ENCODE measurements at places on chromosomes 5 and 9. TPM values are rescaled to one million over a fixed set of nuclear protein-coding genes. Genes with fewer than 3 reads are reported as not detected.

GRCh38 chr9:103215197-103215596, 220.1 kb downstream of the CYLC2 start:
- no peak overlapping the region for H3K27ac ChIP-seq
- no peak for DNase-seq
- no peaks in the 10 kb centered on the region for H3K27me3 ChIP-seq
- H3K36me3 ChIP-seq = no peaks in the 10 kb centered on the region

CAMSAP1 gene
- total RNA-seq = 45.3 TPM

GRCh38 chr9:673264-673965, 168.1 kb upstream of the DMRT1 start:
- no peak overlapping the region for H3K27ac ChIP-seq
- H3K4me3 ChIP-seq = no peak overlapping the region
- no peak for DNase-seq

DNA sequence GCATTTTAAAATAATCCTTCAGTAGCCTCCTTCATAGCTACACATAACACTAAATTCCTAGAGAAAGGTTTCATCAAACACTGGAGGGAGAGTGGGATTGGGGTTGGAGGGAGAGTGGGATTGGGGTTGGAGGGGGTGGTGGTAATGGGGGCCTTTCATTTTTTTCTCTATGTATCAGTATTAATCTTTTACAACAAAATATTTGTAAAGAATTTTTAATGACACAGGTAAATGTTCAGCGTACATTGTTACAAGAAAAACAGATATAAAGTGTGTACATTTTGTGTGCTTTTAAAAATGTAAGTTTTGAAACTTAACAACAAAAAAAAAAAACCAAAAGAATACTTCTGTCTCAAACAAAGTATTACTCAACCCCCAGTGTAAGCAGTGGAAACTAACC, 266.4 kb downstream of the DENND1A start:
- no peak overlapping the region for H3K27ac ChIP-seq
- no peaks in the 10 kb centered on the region for H3K4me1 ChIP-seq
- no peak for DNase-seq

- H3K36me3 ChIP-seq = no peaks in the 10 kb centered on the region
- no peaks in the 10 kb centered on the region for H3K4me1 ChIP-seq
- no peaks in the 10 kb centered on the region for H3K27me3 ChIP-seq
- H3K27ac ChIP-seq = no peak overlapping the region
- no peak for DNase-seq
These were observed 137.4 kb downstream of the PLK2 start for GRCh38 chr5:58322453-58322852.

SOX30 gene
- total RNA-seq = 0.20 TPM

CATSPER3 gene
- not detected for total RNA-seq

- H3K36me3 ChIP-seq = peaks cover 32% of the 10 kb centered on the region
- H3K4me3 ChIP-seq = no peak overlapping the region
- no peaks in the 10 kb centered on the region for H3K4me1 ChIP-seq
- no peaks in the 10 kb centered on the region for H3K27me3 ChIP-seq
- DNase-seq = no peak
These were observed 29.5 kb downstream of the CCNH start for GRCh38 chr5:87383216-87383615.

GMCL2 gene
- not detected for total RNA-seq

DNA sequence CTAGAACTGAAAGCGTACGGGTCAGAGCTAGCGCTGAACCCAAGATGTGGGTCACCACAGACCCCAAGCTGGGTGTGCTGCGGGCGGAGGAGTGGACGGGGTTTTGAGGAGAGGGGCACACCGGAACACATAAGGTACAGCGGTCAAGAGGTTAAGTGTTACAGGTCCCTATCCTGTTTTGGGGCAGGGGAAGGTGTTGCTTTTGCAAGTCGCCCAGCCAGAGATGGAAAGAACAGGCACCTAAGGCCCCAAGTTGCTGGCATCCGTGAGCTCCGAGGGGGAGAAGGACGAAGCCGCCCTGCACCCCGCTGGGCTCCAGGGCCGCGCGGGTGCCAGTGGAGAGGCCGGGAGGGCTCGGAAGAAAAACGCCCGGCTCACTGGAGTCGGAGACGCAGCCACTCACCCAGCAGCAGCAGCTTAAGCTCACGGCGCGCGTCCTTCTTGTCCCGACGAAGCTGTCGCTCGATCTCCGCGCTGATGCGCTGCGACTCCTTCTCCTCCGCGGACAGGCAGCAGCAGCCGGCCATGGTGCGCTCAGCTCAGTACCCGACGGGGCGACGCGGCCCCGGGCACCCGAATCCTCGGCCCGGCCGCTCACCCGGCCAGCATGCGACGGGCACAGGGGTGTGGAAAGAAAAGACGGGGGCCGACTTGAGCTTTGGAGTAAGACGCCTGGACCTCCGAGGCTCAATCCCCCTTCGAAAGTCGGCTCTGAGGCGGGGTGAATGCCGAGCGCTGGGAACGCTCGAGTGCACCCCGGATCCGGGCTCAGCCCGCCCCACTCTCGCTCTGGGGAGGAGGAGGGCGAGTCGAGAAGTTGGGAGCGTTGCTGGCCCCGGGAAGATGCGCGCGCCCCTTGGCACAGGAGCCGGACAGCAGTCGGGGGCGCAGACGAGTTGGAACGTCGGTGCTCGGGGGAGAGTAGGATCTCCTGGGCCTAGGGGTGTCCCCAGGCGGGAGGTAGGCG, 572 bp downstream of the GNA14 start:
- peaks cover 11% of the 10 kb centered on the region for H3K4me1 ChIP-seq
- no peak for DNase-seq
- H3K36me3 ChIP-seq = no peaks in the 10 kb centered on the region
- H3K27me3 ChIP-seq = peaks cover 12% of the 10 kb centered on the region
- no peak overlapping the region for H3K27ac ChIP-seq

DNA sequence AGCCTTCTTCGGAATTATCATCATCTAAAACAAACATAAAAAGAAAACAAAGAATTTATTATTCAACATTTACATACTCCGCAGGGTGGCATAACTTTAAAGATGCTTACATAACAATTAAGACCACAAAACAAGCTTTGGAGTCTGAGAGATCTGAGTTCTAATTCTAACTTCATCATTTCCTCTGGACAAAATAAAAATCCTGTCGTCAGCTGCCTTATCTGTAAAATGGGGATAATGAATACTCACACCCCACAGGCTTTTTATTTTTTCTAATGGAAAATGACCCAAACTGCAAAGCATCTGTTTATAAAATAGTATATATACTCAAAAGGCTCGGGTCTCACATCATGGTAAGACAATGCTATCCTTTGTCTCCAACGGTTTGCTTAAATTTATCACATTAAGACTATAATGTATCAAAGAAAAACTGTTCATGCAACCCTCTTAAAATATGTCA, 4.3 kb downstream of the ARRDC3 start:
- no peaks in the 10 kb centered on the region for H3K36me3 ChIP-seq
- peak overlapping the region; percentile 92 for H3K27ac ChIP-seq
- no peak overlapping the region for H3K4me3 ChIP-seq
- DNase-seq = no peak

- H3K27ac ChIP-seq = no peak overlapping the region
- no peaks in the 10 kb centered on the region for H3K36me3 ChIP-seq
- H3K4me1 ChIP-seq = no peaks in the 10 kb centered on the region
- no peak overlapping the region for H3K4me3 ChIP-seq
- DNase-seq = no peak
- H3K27me3 ChIP-seq = no peaks in the 10 kb centered on the region
These were observed 1381.8 kb downstream of the EFNA5 start for GRCh38 chr5:106288979-106289378.

GRCh38 chr5:79333852-79334557, 98.1 kb downstream of the JMY start:
- no peak overlapping the region for H3K4me3 ChIP-seq
- no peaks in the 10 kb centered on the region for H3K27me3 ChIP-seq
- H3K4me1 ChIP-seq = no peaks in the 10 kb centered on the region
- H3K27ac ChIP-seq = no peak overlapping the region

DNA sequence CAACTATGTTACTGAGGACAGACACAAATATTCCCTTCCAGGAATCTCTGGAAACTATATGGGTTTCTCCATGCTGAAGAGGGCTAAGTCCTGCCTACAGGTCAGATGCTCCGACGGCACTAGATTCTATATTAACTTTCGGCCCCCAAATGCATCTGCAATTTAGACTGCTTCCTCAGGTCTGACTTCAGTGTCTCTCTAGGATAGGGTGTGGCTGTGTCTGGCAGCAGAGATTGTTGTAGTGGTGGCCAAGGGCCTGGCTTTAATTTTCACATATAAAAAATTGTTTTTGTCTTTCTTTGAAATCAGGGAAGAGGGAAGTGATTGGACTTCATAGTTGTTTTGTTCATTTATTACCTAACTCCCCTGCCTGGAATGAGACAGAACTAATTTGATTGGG, 101.8 kb downstream of the PJA2 start:
- H3K4me3 ChIP-seq = no peak overlapping the region
- DNase-seq = no peak
- no peaks in the 10 kb centered on the region for H3K36me3 ChIP-seq
- no peaks in the 10 kb centered on the region for H3K4me1 ChIP-seq

POC5 gene
- 16.0 TPM for total RNA-seq

DNA sequence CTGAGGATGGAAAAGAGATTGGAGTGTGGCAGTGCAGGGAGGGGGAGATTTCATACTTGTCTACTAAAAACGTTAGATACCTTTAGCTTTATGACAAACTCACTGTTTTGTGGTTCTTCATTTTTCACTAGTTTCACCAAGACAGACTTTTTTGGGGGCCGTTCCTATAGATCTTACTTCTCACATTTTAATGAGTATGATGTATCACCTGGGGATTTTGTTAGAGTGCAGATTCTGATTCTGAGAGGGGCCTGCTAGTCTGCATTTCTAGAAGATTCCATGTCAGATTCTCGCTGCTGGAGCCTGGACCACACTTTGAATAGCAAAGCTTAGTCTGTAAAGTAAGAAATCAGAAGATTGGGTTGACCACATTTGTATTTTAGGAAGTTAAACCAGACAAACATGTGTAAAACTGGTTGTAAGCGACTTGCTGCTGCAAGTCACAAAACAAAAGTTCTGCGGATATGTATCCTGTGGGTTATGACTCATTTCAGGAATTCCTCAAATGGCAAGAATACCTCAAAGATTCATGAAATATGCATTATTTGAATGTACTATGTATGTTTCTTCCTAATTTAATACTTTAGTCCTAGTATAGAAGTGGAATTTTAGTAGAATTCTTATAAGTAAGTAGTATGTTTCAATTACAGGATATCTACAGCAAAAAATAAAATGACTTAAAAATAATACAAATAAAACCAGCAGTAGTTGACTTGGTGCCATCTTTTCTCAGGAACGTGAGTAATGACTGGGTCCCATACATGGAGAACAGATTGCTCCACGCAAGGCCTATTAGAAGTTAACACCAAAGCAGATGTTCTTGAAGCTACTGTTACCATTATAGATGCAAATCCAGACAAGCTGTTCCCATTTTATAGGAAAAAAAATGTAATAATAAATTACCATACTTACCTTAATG, 27.8 kb downstream of the NFIL3 start:
- H3K4me3 ChIP-seq = no peak overlapping the region
- no peaks in the 10 kb centered on the region for H3K4me1 ChIP-seq
- H3K27ac ChIP-seq = peak overlapping the region; percentile 75
- DNase-seq = no peak
- H3K36me3 ChIP-seq = no peaks in the 10 kb centered on the region
- no peaks in the 10 kb centered on the region for H3K27me3 ChIP-seq

- no peaks in the 10 kb centered on the region for H3K27me3 ChIP-seq
- DNase-seq = no peak
- H3K4me1 ChIP-seq = no peaks in the 10 kb centered on the region
- no peak overlapping the region for H3K4me3 ChIP-seq
- H3K36me3 ChIP-seq = no peaks in the 10 kb centered on the region
- no peak overlapping the region for H3K27ac ChIP-seq
These were observed 26.7 kb upstream of the IZUMO3 start for GRCh38 chr9:24572406-24572805.

GABRA1 gene
- total RNA-seq = not detected

GRCh38 chr5:103410172-103410571, 151.6 kb downstream of the MACIR start:
- H3K27me3 ChIP-seq = no peaks in the 10 kb centered on the region
- no peaks in the 10 kb centered on the region for H3K36me3 ChIP-seq
- no peak overlapping the region for H3K4me3 ChIP-seq

INSL6 gene
- total RNA-seq = 0.46 TPM

DNA sequence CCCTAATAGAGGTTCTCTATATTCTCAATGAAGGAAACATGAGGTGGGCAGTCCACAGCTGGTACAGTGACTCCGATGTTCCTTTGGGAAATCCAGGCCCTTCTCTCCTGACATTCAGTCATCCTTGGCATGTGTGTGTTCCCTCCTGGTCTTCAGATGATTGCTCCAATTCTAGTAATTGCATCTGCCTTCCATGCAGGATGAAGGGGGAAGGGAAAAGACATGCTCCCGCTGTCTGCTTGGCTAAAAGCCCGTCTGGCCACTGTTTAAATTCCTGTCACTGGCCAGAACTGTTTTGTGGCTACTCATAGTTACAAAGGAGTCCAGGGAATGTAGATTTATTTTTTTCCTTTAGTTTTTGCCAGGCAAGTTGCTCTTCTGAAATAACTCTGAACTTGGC, 65.0 kb downstream of the MAST4 start:
- H3K27me3 ChIP-seq = no peaks in the 10 kb centered on the region
- H3K4me3 ChIP-seq = no peak overlapping the region
- no peak overlapping the region for H3K27ac ChIP-seq
- peaks cover 6% of the 10 kb centered on the region for H3K4me1 ChIP-seq
- peak; percentile 62 for DNase-seq
- H3K36me3 ChIP-seq = no peaks in the 10 kb centered on the region

DNA sequence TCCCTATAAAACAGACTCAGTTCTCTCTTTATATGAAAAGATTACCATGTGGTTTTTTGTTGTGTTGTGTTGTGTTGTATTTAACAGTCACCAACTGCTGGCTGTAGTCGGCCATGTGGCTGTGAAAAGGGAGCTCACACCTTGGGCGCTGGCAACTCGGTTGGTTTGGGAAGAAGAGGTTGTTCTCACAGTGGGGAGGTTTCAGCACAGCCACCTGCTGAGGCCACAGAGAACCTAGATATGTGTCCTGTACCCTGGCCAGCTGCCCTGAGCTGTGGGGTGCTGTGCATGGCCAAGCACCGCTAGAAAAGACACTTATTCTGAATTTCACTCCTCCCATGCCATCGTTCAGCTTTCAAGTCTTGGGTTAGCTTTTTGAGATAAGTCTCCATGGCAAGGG, 58.8 kb downstream of the SYK start:
- no peak overlapping the region for H3K27ac ChIP-seq
- H3K4me1 ChIP-seq = no peaks in the 10 kb centered on the region
- no peak for DNase-seq

DNA sequence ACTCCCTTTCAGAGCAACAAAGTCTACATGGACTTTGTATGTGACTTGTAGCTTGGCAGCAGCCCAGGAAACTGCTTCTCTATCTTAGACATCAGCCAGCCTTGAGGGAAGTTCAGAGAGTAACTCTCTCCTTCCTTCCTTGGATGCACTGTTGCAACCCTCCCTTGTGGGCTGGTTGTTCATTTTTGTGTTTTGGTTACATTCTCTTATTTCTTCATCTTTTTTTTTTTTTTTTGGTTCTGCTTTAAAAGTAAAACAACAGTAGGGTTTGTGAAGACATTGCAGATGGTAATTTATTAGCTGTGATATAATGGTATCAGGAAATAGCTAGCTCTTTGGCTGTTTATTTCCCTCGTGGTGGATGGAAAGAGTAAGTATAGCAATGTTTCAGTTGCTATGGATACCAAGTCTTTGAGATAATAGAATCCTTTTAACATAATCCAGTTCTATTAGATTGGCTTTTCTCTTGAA, 97.9 kb upstream of the MAMDC2 start:
- H3K27ac ChIP-seq = no peak overlapping the region
- H3K4me3 ChIP-seq = no peak overlapping the region
- peaks cover 5% of the 10 kb centered on the region for H3K4me1 ChIP-seq
- no peaks in the 10 kb centered on the region for H3K27me3 ChIP-seq
